ENCODE measurements at places on chromosomes 3 and 15. TPM values are rescaled to one million over a fixed set of nuclear protein-coding genes. Genes with fewer than 3 reads are reported as not detected.

The BCL2A1 gene
- 1.9 TPM for total RNA-seq

The NDUFAF3 gene
- 83.3 TPM for total RNA-seq

The POLQ gene
- 0.37 TPM for total RNA-seq

The CELF6 gene
- 2.1 TPM for total RNA-seq

The CALML4 gene
- 49.2 TPM for total RNA-seq

The RAB6B gene
- 8.4 TPM for total RNA-seq

The HHLA2 gene
- 69.1 TPM for total RNA-seq

The PDE8A gene
- 80.0 TPM for total RNA-seq

The CTXND1 gene
- 0.09 TPM for total RNA-seq

The GOLGA8S gene
- 0.29 TPM for total RNA-seq

The IFT57 gene
- 51.1 TPM for total RNA-seq

The TLR9 gene
- total RNA-seq = 1.4 TPM

The DNAH12 gene
- total RNA-seq = 0.52 TPM

The MESP1 gene
- total RNA-seq = 4.6 TPM

The SUCNR1 gene
- 0.69 TPM for total RNA-seq

The BNC1 gene
- not detected for total RNA-seq

The KCNMB2 gene
- 4.4 TPM for total RNA-seq

The ACOX2 gene
- total RNA-seq = 19.5 TPM

The TRPM1 gene
- not detected for total RNA-seq

All from mucosa of gallbladder (tissue), 1 donor.